ENCODE measurements at places on chromosomes 6 and 20. TPM values are rescaled to one million over a fixed set of nuclear protein-coding genes. Genes with fewer than 3 reads are reported as not detected.

DNA sequence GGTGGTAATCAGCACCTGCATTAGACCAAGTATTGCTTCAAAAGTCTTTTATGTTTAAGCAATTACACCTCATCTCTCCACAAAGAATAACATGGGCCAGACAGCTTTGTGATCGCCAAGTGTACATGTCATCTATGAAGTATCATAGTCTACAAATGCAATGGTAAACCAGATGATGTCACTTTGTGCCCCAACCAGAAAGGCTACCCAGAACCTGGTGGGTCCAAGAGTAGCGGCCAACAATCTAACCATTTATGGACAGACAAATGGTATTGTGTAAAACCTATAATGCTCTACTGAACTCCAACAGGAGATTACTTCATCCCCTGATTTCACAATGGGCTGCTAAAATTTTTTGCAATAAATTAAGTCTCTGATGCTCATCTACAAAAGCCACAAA is 295.9 kb downstream of the GMDS start:
- no peak for ATAC-seq

DNA sequence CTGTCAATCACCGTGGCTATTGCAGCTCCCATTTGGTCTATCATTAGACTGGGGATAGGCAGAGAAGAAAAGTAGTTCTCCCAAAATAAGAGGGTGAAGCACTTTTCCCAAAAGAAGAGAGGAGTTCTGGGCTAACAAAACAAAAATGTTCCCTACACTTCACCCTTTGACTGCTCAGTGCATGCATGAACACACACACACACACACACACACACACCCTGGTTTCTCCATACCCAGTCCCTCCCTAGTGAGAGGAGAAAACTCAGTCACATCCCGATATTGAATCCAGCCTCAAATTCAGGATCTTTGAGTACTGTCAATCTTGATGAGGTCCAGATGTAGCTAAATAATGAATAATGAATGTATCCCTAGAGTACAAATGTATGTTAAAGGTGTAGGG is 4.6 kb upstream of the TBPL1 start:
- no peak for ATAC-seq

- ATAC-seq: no peak
Measured at GRCh38 chr6:102023977-102024657, 630.6 kb downstream of the GRIK2 start.

SIRPD gene
- total RNA-seq: not detected

GRCh38 chr6:128131566-128131965 is 230.7 kb upstream of the THEMIS start:
- ATAC-seq: no peak

All from esophagus mucosa (tissue), 1 donor.